ENCODE measurements at places on chromosomes 4 and X.
A peak's percentile ranks its signal among the peaks of the same experiment; 100 is the strongest.

GRCh38 chr4:10461091-10461849 lies 4.0 kb upstream of the ZNF518B start:
- DNase-seq = peak; percentile 38

DNA sequence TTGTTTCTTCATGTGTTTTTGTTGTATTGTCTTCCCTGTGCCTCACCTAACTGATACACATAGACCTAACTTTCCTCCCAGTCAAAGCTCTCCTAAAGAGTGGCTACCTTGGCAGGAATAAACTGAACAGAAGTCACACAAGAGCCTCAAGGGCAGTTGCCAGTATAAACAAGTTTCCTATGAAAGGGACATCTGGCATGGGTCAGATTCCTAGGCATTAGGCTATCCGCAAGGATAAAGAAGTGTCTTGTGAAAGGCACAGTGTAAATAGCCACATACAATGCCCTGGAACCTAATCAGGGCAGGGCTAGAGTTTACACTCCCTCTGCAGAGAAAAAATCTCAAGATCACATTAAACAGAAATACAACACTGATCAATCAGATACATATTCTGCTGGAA lies 220.8 kb downstream of the SPANXN3 start:
- no peak for DNase-seq

DNA sequence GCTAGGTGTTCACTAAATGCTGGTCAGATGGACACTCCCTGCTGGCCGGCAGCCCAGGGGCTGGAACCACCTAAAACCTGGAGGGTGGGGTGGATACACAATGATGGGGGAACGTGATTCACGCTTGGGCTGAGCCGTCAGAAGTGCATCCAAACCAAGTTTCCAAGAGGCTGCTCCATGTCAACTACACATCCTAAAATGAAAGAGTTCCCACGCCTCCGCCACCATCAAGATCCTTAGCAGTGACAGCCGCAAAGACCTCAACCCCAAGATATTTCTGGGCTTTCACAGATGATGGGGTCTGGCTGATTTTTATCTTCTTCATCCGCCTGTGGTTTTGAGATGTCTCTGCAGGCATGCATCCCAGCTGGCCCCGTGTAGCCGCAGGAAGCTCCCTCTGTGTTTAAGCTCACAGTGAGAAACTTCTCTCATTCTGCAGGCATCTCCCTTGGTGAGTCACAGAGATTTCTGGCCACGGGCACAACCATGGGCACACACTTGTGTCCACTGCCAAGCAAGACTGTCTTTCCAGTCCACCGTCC lies 84.4 kb downstream of the HTRA3 start:
- DNase-seq = no peak

GRCh38 chrX:150525061-150525919 lies 43.1 kb upstream of the MTM1 start:
- DNase-seq = no peak

DNA sequence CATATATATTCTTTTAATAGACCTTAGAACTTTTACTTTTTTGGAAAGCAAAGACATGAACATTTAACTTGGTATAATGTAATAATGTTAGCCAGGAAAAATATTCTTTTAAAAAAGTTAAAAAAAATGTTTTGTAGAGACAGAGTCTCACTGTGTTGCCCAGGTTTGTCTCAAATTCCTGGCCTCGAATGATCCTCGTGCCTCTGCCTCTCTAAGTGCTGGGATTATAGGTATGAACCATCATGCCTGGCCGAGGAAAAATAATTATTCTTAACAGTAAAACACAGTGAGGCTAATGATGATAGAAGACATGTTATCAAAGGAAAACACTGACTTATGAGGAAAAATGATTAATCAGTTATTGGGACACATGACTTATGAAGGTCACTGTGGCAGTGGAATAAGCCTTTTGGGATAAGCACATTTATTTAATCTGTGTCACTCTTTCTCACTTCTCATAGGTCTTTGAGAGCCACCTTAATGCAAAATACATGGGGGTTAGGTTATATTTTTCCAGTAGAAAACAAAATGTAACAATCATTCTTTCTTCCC lies 6.0 kb upstream of the BMP2K start:
- no peak for DNase-seq

DNA sequence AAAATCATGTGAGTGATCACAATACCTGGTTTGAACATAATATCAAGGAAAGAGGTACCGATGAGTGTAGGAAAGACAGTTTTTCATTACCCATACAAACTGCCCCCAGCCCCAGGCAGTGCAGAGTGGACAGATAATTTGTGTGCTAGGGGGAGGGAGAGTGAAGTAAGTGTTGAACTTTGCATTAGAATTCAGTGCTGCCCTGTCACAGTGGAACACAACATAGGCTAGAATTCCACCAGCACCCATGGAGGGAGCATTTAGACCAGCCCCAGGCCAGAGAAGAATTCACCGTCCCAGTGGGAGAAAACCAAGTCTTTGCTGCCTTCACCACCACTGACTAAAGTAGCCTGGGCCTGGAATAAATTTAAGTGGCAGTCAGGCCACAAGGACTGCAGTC lies 107.3 kb downstream of the SCLT1 start:
- no peak for DNase-seq

DNA sequence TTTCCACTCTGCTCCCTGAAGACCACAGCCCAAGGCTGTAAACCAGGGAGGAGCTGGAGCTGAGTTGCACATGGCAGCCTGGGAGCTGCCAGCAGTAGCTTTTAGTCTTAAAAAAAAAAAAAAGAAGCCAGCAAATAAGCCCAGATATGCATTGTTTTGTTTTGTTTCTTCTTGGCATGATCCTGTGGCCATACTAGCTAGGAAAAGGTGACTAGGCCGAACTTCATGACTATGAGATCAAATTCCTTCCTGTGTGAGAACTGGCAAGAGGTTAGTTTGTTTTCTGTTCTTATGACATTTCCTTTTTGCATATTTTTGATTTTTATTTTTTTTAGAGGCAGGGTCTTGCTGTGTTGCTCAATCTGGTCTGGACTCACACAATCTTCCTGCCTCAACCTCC lies 323.3 kb downstream of the DCTD start:
- DNase-seq = no peak

GRCh38 chr4:105978684-105979296 lies 83.5 kb downstream of the NPNT start:
- DNase-seq = no peak

DNA sequence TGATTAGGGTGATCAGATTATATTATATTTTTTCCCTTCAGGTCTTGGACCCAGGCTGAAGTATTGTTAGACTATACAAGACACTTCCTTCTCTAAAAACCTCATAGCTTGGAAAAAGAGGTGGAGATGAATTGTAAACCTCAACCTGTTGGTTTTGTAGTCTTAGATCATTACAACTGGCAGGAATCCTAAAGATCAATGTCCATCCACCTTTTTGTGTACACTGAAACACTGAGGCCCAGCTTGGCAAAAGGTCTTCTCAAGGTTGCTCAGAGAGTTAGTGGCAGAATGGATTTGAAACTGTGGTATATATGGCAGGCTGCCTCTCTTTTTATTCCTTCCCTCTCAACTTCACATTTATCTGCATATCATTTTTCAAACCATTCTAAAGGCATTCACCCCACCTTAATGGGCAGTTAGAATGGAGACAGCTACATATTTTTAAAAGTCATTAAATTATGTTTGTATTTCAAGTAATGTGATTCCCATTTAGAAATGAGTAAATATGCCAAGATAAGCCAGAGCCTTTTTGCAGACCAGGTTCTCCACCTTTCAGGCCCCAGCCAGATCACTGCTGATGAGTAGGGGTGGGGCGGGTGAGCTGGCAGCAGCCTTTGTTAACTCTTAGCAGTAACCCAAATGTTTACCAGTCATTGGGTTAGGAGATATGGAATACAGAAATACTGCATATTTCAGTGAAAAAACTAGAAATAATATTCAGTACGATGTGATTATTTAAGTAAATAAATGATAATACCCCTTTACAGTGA lies 243.2 kb upstream of the F9 start:
- no peak for DNase-seq

GRCh38 chr4:69360271-69360670 lies 80.0 kb downstream of the UGT2B28 start:
- DNase-seq = no peak

Measured in forelimb muscle (tissue), 1 donor.